ENCODE measurements at places on chromosomes 11 and 22. TPM values are rescaled to one million over a fixed set of nuclear protein-coding genes. Genes with fewer than 3 reads are reported as not detected.

Gene OR4D5
- polyA plus RNA-seq = not detected

Gene LARGE2
- polyA plus RNA-seq = 18.4 TPM

Gene TREH
- 0.19 TPM for polyA plus RNA-seq

DNA sequence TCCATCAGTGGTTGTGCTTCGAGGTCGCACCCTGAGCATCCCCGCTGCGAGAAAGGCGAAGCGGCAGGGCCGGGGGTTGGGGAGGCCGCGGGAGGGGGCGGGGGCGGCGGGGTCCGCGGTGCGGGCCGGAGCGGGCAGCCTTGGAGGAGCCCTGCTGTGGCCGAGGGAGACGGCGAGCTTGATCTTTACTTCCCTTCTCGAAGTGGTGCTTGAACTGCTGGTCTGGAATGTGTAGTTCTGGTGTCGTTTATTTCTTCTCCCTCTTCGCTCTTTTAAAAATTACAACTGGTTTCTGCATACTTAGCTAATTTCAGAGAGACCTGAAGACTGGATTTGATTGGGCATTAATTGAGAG, 1.1 kb downstream of the APLP2 start:
- peak; percentile 67 for DNase-seq

DNA sequence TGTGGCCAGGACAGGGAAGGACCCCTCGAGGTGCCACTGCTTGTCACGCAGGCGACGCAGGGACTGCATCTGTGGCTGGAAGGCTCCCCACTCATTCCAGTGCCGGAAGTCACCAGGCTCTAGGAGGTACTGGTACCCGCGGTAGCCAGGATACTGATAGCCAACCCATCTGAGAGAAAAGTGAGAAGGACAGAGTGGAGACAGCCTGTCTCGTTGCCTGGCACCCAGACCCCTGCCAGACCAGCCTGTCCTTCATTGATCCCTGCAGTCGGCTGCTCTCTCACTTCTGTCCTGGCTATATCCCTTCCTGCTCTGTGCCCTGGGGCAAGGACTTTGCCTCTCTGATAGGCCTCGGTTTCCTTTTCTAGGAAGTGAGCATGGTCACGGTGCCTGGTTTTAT, 9.6 kb upstream of the TPST2 start:
- no peak for DNase-seq

Data from lung (tissue), 17 donors.